ENCODE measurements at places on chromosomes 6 and 20.

DNA sequence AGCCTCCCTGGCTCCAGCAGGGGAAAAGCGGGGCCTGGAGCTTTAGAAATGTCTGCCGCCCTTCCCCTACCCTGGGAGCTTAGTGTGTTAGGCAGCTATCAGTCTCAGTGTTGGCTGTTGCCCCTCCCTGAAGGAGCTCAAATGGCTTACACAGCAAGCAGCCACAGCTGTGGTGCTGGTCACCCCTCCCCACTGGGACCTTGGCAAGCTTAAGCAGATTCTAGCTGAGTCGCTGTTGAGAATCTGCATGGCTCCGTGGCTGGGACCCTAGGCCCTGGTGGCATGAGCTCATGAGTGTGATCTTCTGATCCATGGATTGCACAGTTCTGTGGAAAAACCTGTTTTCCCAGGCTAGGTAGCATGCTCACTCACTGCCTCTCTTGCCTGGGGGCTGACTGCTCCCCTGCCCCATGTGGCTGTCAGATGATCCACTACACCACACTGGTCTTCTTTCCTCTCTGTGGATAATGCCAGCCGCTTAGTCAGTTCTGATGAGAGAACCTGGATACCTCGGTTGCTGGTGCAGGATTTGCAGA, 714.0 kb downstream of the MAFB start:
- no peak for DNase-seq

GRCh38 chr20:31632548-31633338, 5.0 kb upstream of the COX4I2 start:
- no peak for DNase-seq

DNA sequence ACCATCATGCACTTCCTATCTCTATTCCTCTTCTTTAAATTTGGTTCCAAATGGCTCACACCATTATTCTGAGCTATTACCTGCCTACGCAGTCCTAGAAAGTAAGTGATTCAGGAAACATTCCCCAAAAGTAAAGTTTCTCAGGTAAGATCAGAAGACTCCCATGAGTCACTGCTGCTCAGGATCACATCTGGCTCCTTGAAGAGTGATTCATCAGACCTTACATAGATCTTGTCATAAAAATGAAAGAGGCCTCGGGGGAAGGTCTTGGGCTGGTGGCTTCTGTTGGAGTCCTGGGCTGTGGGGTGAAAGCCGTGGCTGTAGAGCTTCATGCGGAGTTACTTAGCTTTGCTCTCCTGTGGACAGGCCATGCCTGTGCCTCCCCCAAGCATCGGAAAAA, 35.9 kb downstream of the PLG start:
- DNase-seq, result no peak

GRCh38 chr20:3208786-3209256, 477 bp upstream of the ITPA start:
- no peak for DNase-seq

GRCh38 chr6:139600919-139601475, 226.5 kb upstream of the CITED2 start:
- DNase-seq, result no peak

GRCh38 chr6:113629256-113629655, 227.9 kb upstream of the MARCKS start:
- DNase-seq, result no peak

DNA sequence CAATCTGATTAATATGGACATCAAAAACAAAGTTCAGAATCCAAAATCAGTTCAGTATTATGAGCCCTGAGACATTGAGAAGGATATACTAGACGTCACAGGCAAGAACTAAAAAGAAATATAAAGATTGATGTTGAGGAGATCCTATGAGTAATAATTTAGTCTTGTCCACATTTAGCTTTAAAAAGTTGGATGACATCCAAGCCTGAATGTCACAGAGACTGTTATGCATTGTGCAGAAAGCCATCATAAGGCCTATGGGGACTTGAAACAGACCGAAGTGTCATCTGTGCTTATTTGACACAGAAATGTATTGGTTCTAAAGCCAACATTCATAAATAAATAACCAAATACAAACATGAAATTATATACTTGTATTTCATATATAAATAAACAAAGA, 581.8 kb upstream of the MMS22L start:
- DNase-seq, result no peak

- DNase-seq, result no peak
Measured at GRCh38 chr20:25676164-25676809, 20.4 kb downstream of the ZNF337 start.

DNA sequence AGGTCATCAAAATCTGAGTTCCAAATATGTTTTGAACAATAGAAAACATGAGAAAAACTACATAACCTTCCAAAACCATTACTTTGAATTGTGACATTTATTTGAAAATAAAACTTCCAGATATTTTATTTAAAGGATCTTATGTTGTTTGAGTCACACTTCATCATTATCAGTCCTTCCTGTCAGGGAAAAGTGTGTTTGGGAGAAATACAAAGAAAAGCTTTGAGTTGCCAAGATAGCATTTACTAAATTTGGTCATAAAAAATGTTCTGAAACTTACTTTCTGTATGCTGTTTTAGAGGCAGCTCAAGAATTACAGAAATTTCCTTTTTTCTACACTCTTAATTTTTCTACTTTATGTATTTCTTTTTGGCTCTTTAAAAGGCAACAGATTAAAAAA, 208.2 kb upstream of the RIN2 start:
- no peak for DNase-seq

DNA sequence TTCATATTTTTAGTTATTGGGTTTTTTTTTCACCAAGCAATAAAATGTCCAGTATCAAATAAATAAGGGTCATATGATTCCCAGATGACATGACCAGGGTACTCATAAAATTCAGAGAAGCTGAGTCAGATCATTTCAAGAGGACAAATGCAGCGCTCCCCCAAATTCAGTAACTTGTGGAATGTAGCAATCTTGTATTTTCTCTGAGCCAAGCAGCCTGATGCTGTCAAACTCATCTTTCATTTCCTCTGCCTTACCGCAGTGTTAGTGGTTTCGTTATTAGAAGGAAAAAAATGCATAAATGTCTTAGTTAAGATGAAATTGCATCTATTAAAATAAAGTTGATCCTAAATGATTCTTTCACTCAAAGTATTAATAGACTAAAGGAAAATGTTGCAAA, 57.8 kb upstream of the EDN1 start:
- DNase-seq, result no peak

- DNase-seq, result no peak
Measured at GRCh38 chr20:41631826-41632225, 13.6 kb upstream of the CHD6 start.

GRCh38 chr6:15822835-15823234, 160.0 kb upstream of the DTNBP1 start:
- DNase-seq, result no peak

- DNase-seq, result peak; percentile 29
Measured at GRCh38 chr20:40073535-40074111, 615.4 kb downstream of the MAFB start.

- no peak for DNase-seq
Measured at GRCh38 chr6:156593127-156593526, 184.1 kb upstream of the ARID1B start.

DNA sequence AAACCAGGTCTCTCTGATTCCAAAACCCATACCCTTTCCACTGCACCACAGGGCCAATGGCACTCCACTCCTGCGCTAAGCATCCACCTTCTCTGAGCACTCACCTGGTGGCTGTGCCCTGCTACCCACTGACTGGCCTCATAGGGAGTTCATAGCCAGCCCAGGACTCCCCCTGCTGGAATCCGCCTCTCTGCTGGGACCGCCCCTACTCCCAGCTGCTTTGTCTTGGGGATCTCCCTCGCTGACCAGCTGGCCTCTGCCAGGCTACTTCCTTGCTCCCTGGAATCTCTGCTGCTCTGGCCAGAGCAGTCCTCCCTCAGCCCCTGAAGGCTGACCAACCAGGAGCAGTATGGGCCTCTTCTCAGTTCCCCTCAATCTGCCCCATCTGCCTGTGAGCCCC, 129.7 kb downstream of the FAXC start:
- DNase-seq, result peak; percentile 48

DNA sequence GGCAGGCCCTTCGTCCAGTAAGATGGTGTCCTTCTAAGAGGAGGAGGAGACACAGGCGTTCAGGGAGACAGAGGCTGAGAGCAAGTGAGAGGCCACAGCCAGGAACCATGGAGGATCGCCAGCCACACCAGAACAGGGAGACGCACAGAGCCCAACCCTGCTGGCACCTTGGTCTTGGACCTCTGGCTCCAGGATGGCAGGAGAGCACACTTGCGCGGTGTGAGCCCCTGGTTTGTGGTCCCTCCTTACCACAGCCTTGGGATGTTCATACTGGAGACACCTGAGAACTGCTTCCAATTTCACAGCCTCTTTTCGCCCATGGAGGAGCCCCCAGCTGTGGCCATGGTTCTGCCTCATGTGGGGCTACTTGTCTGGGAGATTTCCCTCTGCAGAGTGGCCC, 222.4 kb downstream of the DLL1 start:
- DNase-seq, result no peak

All from nephron progenitor cell (in vitro differentiated cells).